ENCODE measurements at places on chromosomes 11 and 22.

GRCh38 chr11:128546916-128547315 is 40.4 kb downstream of the ETS1 start:
- DNase-seq: no peak

- no peak for DNase-seq
These were observed 65.3 kb downstream of the WNT11 start for GRCh38 chr11:76140912-76141574.

- no peak for DNase-seq
These were observed 118.8 kb upstream of the KIRREL3 start for GRCh38 chr11:127119356-127119755.

GRCh38 chr11:118071416-118072030 is 5.4 kb upstream of the TMPRSS4 start:
- no peak for DNase-seq

DNA sequence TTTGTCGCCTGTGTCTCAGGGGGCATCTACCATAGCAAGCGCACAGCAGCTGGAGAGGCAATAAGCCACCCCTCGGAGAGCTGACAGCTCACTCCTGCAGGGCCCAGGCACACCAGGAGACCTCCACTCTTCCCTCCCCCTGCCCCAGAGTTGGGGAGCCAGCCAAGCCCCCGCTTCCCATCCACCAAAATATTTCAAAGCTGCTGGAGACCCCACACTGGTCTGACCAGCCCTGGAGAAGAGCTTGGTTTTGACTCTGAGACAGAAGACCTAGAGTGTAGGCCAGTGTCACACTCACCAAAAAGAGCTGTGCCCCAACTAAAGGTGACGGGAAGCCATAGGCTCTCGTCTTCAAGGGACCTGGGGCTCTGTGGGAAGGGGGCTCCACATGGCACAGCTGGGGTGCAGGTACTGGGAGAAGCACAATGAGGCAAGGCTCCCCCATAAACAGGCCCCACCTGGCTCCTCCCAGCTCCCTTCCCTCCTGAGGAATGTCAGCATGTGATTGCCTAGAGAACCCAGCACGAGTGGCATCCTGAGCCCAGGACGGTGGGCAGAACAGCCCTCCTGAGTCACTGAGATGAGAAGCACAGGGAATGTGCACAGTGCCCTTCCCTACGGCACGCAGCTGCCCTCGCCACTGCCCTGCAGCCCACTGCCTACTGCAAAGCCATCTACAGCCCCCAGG is 5.8 kb upstream of the GNAZ start:
- no peak for DNase-seq

DNA sequence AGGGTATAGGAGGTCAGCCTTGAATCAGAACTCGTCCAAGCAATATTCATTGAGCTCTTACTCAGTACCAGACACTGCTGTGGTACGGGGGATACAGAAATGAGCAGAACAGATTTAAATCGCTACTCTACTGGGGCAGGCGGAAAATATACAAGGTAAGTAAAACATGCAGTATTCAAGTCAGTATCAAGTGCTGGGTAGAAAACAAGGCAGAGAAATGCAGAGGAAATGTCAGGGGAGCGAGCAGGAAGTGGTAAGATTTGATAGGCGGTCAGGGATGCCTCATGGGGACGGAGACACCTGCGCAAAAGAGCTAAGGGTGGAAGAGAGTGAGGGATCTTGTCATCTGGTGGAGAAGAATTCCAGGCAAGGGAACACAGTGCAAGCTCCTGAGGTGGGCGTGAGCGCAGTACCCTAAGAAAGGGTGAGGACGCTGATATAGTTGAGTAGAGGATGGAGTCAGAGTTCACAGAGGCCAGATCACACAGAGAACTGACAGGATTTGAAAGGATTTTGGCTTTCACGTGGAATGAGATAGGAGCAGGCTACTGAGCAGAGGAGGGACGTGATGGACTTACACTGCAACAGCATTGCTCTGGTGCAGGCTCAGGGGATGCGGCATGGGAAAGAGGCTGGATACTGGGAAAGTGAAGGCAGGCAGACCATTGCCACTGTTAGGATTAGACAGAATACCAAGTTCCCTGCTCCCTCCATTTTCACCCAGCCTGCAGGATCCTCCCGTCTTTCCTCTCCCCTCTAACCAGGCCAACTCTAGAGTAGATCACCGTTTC is 35.8 kb downstream of the SC5D start:
- DNase-seq: peak; percentile 21

Measured in T-helper 2 cell treated with Interferon-gamma antibody and Interleukin-4, amounts not matched to agents 5 μg/mL and 100 μg/mL, for 36 hours (primary cell).